Anterior cingulate cortex (tissue), 58 donors: ENCODE measurements at places on chromosomes 2 and 18.
A peak's percentile ranks its signal among the peaks of the same experiment; 100 is the strongest.

- no peak for DNase-seq
Observed at GRCh38 chr18:51251625-51252024, 54.1 kb upstream of the MEX3C start.

DNA sequence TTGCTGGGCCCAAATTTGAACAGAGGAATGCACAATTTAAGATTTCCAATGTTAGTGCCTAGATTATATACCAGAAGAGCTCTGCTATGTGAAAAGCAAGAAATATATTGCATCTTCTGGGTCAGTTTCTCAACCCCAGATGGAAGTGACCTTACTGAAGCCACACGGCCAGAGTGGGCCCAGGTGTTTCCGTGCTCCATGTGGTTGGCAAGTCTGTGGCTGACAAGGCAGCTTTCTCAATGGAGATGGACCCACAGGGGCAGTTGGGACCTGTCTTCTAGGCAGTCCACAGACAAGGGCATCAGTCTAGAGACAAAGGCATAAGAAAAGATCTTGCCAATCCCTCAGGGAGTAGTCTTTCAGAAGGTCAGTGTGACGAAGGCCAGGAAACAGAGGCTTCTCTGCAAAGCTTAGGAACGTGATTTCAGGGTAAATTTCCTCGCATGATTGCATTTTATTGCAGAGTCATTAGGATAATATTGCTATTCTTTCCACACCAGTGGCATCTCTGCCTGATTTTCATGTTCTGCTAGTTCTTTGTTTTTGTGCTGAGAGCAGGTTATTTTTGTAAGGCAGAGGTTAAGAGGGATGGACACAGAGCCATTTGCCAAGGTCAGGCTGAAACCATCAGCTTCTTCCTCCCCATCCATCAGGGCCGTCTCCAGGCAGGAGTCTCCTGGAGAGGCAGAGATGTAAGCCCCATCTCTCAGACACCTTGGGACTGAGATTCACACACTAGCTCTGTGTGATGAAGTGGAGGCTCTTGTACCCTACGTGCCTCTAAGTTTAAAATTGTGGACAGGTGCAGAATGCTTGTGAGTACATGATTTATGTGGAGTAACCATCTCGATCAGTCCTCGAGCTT, 202.1 kb downstream of the ANKRD30B start:
- DNase-seq: no peak

- DNase-seq: no peak
Observed at GRCh38 chr2:3142210-3142609, 235.4 kb downstream of the EIPR1 start.

- DNase-seq: no peak
Observed at GRCh38 chr2:144937910-144938709, 418.2 kb upstream of the ZEB2 start.

GRCh38 chr2:232871418-232871834, 1.4 kb downstream of the SNORC start:
- DNase-seq: no peak

DNA sequence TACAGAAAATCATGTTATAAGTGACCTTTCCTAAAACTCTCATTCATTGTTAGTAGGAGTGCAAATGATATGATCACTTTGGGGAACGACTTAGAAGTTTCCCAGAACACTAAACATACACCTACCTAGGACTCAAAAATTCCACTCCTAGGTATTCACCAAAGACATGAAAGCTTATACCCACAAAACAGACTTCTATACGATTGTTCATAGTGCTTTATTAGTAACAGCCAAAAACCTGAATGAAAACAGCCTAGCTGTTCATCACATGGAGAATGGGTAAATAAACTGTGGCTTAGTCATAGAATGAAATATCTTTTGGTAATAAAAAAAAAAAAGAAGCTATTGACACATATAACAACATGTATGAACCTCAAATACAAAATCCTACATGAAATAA, 8.8 kb downstream of the NOL10 start:
- DNase-seq: no peak

DNA sequence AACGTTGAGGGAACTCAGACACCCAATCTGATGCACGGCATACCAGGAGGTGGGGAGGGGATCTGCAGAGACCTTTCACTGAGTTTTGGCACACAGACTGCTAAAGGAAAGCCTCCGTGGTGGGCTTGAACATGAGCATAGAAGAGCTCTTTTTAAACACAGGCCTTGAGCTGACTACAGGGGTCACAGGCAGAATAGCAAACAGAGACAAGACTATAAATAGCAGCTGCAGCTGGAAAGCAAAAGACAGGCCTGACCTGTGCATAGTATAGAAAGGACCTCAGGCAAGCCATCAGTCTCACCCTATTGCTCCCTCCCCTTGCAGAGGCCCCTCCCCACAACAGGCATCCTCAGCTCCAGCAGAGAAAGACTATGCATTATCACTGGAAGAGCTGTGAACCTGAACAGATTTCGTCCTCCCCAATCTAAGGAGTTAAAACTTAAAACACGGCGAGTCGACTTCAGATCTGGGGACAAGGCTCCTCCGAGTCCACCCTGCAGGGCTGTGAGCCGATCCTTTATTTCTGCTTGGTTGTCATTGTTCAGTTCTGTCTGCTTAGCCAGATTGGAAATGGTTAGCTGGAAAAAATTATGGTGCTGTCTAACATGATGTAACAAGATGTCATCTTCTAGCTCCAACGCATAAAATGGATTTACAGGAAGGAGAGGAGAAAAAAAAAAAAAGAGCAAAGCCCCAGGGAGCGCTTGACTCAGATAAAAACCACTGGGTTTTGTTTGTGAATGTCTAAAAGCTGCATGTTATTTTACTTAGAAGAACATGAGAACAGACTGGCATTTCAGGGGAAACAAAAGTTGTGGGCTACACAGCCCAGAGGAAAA, 25.2 kb upstream of the LCLAT1 start:
- DNase-seq: no peak

DNA sequence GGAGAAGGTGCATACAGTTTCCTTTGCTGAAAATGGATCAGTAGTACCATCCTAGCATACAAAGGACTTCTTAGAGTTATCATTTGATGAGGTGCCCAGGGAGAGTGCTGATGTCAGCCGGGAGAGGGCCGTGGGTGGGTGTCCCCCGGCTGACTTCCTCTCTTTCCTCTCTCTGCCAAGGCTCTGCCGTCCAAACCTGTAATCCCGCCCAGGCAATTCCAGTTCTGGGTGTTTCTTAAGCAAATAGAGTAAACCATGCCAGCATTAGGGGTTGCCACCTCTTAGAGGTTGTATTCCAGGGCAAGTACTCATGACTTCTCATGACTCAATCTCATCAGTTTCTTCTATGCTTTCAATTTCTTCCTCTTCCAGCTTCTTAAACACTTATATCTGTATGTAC, 117.2 kb downstream of the GATA6 start:
- DNase-seq: no peak

GRCh38 chr2:172097557-172098131, 5.1 kb downstream of the DLX2 start:
- DNase-seq: no peak

DNA sequence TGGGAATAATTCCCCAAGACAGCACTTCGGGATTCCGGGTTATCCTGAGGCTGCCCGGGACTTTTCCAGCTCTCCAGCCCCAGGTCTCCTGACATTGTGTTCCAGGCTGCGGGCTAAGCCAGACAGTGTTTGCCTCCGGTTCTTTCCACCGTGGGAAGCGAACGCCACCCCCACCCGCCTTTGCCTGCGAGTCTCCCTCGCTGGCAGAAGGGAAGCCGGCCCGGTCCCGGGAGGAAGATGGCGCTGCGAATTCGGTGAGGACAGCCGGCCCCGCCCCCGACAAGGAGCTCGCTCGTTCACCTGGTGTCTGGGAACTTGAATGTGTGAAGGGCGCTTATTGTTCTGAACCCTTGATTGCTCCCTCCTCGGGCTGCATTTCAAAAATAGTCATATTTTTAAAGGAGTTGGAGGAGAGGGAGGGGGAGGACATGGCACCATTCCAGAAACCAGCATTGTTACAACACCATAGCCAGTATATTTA, 2.9 kb downstream of the LRATD1 start:
- DNase-seq: peak; percentile 24

DNA sequence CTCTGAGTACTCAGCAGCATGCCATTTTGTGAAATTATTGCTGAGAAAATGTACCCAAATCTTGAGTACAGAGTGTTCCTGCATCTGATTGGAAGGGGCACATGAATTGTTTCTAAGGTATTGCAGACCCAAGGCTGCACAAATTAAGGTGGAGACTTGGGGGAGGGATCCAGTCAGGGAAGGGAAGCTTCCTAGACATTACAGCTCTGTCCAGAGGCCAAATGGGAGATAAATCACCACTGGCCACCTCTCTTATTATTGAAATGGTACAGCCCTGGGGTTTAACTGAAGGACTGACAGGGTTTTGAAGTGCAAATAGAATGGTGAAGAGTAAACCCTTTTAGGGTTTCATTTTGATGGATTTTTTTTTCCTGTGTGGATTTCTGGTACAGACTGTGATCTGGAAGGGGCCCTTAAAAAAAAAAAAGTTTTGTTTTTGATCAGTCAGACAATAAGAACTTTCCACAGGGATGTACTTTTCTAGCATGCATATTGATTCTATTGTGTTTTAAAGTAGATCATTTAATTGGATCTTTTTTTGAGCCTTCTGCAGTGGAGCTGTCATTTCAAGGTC, 119.4 kb downstream of the GREB1L start:
- DNase-seq: no peak

GRCh38 chr2:102141011-102141943, 1.3 kb upstream of the IL1R1 start:
- no peak for DNase-seq

- no peak for DNase-seq
Observed at GRCh38 chr2:113898081-113898480, 8.2 kb downstream of the ACTR3 start.

DNA sequence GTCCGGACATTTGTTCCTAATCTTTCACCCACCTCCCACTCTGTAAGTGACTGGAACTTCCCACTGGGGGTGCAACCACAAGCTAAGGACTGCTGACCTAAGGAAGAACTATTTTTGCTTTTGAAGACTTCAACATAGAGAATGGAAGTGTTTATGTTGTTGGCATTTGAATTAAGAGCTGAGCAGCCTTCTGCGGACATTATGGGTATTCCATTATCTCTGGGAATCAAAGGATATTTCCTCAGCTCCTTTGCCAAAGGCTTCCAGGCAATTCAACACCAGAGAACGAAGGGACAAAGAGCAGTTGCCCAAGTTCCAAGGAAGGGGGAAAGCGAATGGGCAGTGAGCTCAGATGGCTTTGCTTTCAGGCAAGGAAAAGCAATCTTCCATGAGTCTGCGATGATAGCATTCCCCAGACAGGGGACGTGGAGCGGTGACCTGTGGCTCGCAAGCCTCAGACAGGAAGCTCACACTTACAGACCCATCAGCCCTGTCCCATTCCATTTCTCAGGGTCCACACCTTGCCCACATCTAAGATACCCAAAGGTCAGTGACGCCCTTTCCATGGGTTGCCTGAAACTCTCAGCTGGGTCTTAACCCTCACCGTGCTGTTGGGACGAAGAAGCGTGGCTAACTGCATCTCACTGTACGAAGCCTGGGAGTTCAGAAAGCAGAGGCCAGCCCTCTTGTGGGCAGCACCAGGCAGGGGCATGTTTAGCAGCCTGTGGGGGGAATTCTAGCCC, 116.8 kb downstream of the COPS8 start:
- DNase-seq: no peak

DNA sequence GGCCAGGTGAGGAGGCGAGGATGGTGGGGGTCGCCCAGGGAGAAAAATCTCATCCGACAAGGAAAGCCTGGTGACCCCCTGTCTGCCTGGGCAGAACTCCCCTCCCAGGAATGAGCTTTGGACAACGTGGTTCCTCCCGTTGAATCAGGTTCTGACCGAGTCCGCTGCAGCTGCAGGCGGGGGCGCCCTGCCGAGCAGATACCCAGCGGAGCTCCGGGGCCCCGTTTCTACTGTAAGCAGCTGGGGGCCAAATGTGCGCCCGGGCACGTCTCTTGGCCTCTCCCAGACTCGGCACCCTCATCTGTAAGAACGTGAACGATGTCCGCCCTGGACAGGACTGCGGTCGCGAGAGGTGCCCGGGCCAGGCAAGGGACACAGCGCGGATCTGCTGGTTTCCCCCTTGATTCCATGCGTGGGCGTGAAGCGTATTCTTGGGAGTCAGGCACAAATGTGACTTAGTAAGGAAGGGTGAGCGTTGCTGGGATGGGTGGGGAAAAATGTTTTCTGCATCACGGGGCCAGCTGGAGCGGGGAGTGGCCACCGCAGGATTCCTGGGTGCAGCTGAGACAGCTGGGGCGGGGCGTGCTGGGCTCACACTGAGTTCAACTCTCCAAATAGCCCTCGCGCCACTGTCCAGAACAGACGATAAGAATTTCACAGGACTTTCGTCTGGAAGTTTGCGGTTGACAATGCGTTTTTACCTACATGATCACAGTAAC, 20.2 kb upstream of the TUBB6 start:
- DNase-seq: no peak

GRCh38 chr2:177622521-177622920, 229.9 kb downstream of the AGPS start:
- no peak for DNase-seq

DNA sequence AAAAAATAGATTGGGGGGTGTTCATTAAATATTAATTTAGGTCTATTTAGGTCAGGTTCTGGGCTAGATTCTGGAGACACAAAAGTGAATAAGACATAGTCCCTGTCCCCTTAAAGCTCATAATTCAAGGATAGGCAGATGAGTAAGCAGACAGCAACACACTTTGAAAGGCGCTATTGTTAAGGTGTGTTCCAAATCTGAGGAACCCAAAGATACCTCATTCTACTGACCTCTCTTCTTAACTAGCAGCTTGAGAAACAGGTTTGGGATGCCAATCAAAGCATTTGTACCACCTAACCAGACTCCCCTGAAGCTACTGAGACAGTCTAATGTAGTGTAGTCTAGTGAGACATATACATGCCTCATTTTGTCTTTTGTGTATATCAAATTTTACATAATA, 34.8 kb downstream of the SEMA4F start:
- no peak for DNase-seq

GRCh38 chr2:177489719-177490301, 97.2 kb downstream of the AGPS start:
- no peak for DNase-seq

- no peak for DNase-seq
Observed at GRCh38 chr2:34785206-34785785, 1186.2 kb upstream of the FAM98A start.

DNA sequence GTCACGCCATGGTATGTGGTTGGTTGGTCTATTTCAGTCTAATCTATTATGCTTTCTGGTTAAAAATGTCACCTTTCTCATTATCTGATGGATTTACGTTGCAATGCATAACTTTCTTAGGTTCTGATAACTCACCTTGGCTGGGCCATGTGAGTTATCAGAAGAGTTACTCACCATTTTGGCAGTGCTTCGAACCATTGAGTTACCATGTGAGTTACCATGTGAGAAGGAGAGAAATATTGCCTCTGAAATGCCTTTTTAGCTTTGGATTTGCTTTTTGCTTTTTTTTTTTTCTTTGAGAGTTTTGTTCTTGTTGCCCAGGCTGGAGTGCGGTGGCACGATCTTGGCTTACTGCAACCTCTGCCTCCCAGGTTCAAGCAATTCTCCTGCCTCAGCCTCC, 1.6 kb downstream of the SMARCAL1 start:
- no peak for DNase-seq

DNA sequence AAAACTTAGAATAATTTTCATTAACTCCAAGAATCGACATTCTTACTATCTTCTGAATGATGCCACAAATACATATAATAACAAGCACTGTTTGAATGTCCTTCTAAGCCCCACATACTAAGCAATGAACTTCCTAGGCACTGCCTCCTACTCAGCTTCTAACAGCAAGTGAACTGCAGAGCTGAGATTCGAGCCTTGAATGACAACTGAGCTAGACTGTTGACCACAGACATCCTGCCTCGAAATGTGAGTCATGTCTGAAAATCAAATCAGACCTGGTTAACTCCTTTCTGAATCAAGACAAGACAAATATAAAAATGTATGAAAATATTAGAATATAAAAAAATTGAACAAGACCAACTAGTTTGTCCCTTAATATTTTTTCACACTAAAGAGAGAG, 108.1 kb downstream of the MYT1L start:
- DNase-seq: no peak
